ENCODE measurements at places on chromosomes 12 and 14. TPM values are rescaled to one million over a fixed set of nuclear protein-coding genes. Genes with fewer than 3 reads are reported as not detected.

GRCh38 chr12:117032593-117033381, 66.4 kb downstream of the TESC start:
- DNase-seq, result no peak

- DNase-seq, result no peak
Observed at GRCh38 chr14:76109087-76109880, 42.4 kb upstream of the GPATCH2L start.

- no peak for DNase-seq
Observed at GRCh38 chr12:108449478-108449877, 65.6 kb upstream of the FICD start.

DNA sequence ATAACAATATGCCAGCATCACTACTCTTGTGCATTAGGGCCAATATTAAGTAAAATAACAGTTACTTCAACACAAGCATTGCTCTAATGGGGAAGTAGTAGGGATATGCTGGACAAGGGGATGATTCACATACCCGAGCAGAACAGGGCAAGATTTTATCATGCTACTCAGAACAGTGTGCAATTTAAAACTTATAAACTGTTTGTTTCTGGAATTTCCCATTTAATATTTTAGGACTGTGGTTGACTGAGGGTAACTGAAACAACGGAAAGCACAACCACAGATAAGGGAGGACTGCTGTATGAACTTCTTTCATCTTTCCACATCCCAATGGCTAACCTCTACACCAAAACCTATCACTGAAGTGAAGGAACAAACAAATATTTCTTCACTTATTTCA, 36.8 kb downstream of the SARNP start:
- DNase-seq, result no peak

DNA sequence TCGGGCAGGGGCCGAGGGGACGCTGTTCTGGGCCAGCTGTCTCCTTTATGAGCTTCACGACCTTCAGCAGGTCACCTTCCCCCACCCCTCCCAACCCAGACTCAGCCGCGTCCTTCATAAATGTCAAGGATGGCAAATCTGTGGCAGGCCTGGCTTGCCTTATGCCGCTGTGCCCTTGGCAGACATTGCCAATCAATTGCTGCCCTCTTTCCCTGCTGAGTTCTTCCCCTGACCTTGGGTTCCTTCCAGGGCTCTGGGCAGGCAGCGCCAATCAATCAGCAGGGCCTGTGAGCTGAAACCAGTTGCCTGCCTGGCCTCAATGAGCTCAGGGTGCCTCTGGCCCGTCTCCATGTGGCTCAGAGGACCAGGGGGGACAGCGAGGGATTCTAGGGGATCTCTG, 7.7 kb downstream of the FAM222A start:
- no peak for DNase-seq

The CCDC184 gene
- 0.86 TPM for total RNA-seq

DNA sequence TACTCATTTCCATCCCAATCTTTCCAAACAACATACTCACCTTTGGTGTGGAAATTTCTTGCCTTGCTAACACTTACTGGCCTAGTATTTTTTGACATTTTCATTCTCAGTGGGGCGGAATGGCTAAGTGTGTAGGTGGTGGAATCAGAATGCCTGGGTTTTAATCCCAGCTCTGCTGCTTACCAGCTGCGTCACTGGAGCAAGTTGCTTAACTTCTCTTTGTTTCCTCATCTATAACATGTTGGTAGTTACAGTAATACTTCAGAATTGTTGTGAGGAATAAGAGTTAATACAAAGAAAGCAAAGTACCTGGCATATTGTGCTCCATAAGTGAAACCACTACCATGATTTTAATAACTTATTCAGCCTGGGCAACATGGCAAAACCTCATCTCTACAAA, 3.0 kb upstream of the FAM177A1 start:
- no peak for DNase-seq

- no peak for DNase-seq
Observed at GRCh38 chr12:53538209-53538689, 31.0 kb upstream of the NPFF start.

DNA sequence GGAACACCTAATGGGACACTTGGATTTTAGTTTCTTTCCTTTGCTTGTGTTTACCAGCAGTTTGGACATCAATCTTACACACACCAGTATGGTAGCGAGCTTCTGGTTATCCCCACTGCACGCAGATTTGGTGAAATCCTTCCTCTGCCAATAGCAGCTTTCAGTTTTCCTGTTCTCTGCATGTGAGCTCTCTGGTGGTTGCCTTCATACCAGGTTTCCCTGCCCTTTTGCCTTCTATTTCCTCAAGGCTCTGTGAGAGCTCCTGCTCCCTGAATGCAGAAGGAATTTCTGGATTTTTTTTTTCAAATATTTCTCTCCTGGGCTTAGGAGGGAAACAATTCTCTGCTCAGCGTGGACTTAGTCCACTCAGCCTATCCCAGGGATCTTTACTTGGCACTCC, 93.0 kb upstream of the CCDC91 start:
- DNase-seq, result no peak

- no peak for DNase-seq
Observed at GRCh38 chr12:44379831-44380230, 496.3 kb downstream of the NELL2 start.

The CACNB3 gene
- total RNA-seq, result 10.7 TPM

DNA sequence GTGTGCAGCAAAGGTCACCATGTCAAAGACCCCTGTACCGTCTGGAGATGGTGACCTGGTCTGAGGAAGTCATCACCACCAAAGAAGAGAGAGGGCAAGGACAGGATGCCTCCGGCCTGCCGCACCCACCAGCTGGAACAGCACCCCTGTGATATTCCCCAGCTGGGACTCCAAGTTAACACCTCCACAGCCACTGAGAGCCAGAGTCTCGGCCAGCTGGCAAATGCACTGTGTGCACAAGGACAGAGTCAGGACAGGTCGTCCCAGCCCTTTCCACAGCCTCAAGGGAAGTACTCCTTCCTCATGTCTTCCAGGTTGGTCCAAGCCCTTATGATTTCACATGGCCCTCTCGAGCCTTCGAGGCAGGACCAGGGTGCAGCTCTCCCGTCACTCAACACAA, 19.3 kb upstream of the FKBP4 start:
- DNase-seq, result no peak

- DNase-seq, result peak; percentile 91
Observed at GRCh38 chr14:50061664-50062437, 54.5 kb downstream of the VCPKMT start.

The A2ML1 gene
- total RNA-seq, result not detected

DNA sequence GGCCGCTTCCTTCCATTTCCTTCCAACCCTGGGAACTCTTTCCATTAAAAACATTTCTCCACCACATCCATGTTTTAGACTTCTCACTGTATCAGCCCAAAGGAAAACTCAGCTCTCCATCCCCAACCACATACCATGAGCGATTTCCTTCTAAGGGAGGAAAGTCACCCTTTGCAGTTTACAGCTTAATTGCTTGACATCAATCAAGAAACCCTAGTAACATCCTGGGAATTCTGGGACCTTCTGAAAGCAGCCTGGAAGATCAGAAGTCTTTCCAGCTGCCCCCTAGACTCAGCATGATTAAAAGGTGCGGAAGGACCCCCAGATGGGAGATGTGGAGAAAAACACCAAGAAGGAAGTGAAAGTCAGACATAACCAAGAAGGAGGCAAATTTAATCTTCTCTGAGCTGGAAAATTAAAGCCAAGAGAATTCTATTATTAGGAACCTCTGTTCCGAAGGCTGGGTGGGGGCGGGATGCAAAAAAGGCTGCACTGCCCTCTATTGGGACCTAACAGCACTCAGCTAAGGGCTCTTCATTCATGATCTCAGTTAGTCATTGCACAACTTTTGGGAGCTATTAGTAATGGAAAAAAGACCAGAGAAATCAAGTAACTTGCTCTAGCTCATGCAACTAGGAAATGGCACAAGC, 73.3 kb upstream of the PLXNC1 start:
- DNase-seq, result no peak

DNA sequence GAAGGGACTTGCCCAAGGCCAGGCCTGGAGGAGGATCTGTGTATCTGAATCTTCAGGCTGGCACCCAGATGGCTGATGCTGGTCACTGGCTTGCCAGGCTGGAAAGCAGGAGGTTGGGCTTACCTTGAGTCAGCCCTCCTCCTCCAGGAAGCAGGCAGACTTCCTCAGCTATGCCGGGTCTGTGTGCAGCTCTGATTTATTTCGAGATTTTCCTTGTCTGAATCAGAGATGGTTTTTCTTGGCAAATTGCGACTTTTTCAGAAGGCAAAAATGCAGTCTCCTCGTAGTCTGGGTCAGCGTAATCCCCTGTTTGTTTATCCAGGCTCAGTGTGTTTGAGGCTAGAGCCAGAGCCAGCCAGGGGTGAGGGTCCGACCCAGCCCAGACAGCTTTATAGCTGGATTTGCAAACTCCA, 48.9 kb downstream of the SMOC1 start:
- no peak for DNase-seq
